ENCODE measurements at places on chromosomes 2 and 18.

DNA sequence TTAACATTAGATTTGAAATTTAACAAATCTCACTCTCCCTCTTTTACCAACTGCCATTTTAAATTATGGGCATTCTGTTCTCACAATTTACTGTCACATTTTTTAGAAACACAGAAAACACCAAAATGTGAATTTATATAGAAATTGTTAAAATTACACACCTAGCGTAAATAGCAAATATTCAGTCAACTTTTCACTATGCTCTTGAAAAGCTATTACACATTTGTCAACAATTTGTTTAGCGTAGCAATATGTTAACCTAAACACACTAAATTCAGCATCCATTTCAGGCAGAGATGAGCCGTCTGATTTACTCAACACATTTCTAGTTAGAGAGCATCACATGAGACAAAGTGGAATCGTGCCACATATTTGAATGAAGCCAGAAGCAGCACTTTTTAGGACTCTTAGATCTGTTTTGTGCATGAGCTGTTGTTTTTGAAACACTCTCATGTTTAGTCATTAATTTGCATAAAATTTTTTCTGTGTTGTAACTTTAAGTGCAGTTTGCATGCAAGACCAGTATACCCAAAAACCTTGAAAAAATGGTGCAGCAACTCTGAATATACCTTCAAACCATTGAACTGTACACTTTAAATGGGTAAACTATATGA is 8.2 kb downstream of the TTC32 start:
- no peak for DNase-seq

DNA sequence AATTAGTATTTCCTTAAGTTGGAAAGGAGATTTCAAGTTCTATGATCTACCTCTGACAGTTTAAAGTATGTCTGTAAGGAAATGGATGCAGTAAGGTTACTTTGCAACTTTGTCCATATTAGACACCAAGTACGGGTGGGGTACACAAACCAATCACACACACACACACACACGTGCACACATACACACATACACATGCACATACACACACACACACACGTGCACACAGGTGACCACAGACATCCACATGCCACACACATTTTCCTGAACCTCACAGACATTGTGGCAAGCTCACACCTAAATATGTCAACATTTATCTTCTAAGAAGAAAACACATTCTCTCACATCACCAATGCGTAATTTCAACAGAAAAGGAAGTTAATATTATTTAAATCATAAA is 165.9 kb downstream of the MYT1L start:
- no peak for DNase-seq

DNA sequence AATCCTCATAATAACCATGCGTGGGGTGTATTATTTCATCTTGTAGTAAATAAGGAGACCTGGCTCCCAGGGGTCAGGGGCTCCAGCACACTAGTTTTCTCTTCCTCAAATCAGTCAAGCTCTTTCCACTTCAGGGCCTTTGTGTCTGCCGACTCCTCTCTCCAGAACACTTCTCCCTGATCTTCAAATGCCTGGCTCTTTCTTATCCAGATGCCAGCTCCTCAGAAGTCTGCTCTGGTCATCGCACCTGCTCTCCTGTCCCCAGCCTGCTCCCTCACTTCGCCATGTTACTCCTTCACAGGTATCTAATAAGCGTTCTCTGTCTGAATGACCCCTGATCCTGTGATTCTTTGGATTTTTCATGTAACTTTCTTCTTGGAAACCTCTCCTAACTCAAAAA is 62.0 kb downstream of the GYPC start:
- DNase-seq = no peak

GRCh38 chr2:67858886-67859285 is 203.9 kb downstream of the C1D start:
- no peak for DNase-seq

GRCh38 chr2:20624156-20624883 is 26.6 kb downstream of the HS1BP3 start:
- DNase-seq = no peak

DNA sequence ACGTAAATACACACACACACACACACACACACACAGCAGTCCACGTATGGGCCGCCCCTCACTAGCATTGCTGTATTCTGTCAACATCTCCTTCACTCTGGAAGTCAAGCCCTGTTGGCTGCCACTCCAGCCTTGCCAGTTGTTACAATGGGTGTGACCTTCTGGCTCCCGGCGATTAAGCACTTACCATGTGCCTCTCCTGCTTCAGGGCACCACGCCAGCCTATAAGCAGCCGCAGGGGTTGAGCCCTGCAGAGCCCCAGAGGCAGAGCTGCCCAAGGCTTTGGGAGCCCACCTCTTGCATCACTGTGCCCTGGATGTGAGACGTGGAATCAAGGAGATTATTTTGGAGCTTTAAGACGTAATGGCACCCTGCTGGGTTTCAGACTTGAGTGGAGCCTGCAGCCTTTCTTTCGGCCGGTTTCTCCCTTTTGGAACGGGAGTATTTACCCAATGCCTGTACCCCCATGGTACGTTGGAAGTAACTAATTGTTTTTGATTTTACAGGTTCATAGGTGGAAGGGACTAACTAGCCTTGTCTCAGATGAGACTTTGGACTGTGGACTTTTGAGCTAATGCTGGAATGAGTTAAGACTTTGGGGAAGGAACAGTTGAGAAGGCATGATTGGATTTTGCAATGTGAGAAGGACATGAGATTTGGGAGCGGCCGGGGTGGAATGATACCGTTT is 54.5 kb upstream of the ROCK2 start:
- DNase-seq = no peak

DNA sequence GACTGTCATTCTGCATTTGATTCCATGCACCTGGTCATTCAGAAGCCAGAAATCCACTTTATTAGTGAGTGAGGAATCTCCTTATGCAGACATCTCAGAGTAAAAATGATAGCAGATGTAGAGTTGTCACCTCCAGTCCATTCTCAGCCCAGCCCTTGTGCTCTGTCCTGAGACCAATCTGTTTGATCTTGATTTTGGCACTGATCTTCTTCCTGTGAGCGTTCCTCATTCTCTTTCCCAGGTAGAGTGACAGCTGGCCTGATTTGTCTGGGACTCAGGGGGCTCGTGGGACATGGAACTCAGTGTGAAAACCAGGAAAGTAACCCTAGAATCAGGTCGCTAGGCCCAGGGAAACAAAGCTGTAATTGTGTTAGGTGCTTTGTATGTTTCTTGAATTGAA is 8.9 kb downstream of the ARHGAP25 start:
- no peak for DNase-seq

DNA sequence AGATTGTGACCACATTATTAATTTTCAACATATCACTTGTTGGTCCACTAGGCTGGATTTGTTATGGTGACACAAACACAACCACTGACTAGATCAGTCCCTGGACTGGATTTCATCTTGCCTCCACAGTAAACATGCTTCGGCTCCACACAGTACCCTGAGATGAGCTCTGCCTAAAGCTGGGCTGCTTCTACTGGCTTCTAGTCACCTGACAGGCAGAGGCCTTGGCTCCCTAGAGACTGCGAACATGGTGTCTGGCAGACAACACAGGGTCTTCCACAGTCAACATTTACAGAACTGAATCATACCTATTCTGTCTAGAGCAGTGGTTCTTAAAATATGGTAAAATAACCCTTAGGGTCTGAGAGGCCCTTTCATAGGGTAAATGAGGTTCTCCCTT is 69.2 kb downstream of the RIT2 start:
- DNase-seq = no peak

DNA sequence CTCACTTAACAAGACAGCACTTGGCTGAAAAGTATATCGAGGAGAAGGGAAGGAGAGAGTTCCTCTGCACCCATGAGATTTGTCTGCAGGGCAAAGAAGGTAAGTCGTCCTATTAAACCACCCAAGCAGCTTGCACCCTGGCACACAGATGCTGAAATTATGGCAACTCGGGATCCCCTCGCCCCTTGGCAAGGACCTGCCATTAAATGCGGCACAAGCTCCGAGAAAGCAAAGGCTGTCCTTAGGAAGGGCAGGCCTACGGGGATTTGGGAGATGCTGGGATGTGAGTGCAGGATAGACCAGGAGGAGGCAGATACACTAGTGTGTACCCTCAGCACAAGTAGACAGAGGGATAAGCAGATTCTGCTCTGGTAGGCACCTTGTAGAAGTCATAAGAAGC is 191.5 kb downstream of the ALK start:
- no peak for DNase-seq

- no peak for DNase-seq
These were observed 186.5 kb downstream of the SH3BP4 start for GRCh38 chr2:235138339-235138738.

DNA sequence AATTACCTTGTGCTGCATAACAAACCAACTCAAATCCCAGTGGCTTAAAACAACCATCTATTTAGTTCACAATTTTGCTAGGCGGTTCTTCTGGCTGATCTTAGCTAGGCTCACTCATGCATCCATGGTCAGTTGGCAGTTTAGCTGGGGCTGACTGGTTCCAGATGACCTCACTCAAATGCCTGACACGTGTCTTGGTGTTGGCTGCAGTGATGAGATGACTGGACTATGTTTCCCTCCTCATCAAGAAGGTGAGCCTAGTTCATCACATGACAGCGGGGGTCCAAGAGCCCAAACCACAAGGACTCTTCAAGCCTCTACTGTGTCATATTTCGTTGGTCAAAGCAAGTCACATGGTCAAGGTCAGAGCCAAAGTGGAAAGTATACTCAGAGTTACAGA is 42.7 kb upstream of the ACTR3 start:
- DNase-seq = no peak

DNA sequence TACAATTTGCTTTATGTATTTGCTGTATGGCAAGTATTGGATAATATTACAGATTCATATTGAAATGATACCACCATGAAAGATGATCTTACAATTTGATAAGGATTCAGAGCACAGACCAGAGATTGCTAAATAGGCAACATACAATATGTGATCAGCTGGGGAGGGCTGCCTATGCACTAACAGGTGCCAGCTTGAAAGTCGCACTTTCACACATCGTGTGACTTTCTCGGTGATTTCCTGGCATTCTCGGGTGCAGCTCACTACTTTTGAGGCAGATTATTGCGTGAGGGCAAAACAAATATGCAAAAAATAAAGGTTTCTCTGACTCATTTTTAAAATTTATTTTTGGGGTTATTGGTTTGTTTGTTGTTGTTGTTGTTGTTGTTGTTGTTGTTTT is 36.0 kb downstream of the RBMS1 start:
- DNase-seq = no peak

GRCh38 chr2:38617301-38617700 is 14.6 kb upstream of the HNRNPLL start:
- DNase-seq = no peak

DNA sequence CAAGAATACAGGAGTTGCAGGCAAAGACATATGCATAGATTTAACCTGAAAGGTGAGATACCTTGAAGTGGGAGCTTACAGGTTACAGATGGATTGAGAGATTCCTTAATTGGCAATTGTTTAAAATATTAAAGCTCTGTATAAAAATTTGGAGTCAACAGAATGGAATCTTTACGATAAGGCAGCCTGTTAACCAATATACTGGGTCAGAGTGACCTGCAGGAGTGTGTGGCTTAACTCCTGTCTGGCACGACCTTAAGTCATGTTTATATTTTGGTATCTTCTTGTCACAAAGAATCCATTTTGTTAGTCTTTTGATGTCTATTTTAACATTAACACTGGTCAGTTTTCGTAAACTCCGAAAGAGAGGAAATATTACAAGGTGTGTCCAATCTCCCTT is 1058.2 kb upstream of the CRIM1 start:
- DNase-seq = no peak

- DNase-seq = no peak
These were observed 124.2 kb downstream of the NFATC1 start for GRCh38 chr18:79519751-79520477.

- DNase-seq = no peak
These were observed 2.8 kb downstream of the NPAS2 start for GRCh38 chr2:100822587-100823248.

- no peak for DNase-seq
These were observed 101.9 kb downstream of the CTIF start for GRCh38 chr18:48640566-48641270.

GRCh38 chr2:207506426-207506825 is 23.3 kb upstream of the CREB1 start:
- no peak for DNase-seq

- DNase-seq = no peak
These were observed 124.2 kb downstream of the SH3RF3 start for GRCh38 chr2:109253217-109253616.

Data from AG09319 (cell line).